ENCODE measurements at places on chromosomes 5 and 9.

DNA sequence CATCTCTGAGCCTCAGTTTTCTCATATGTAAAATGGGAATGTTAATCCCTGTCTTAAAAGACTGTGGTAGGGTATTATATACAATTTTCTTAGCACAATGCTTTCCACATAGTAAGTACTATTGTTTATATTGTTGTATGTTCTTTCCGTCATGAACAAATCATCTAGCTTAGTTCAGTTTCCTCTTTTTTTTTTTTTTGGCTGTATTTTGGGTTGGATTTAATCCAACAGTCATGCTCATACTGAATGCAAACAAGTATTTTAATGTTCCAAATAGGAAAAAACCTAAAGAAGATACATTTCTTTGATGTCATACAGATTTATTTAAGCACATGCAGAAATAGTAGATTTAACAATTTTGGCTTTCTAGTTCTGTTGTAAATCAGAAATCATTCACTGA lies 95.1 kb downstream of the RNF180 start:
- no peaks in the 10 kb centered on the region for H3K27me3 ChIP-seq
- no peaks in the 10 kb centered on the region for H3K36me3 ChIP-seq
- no peak for DNase-seq
- H3K4me1 ChIP-seq, result no peaks in the 10 kb centered on the region

DNA sequence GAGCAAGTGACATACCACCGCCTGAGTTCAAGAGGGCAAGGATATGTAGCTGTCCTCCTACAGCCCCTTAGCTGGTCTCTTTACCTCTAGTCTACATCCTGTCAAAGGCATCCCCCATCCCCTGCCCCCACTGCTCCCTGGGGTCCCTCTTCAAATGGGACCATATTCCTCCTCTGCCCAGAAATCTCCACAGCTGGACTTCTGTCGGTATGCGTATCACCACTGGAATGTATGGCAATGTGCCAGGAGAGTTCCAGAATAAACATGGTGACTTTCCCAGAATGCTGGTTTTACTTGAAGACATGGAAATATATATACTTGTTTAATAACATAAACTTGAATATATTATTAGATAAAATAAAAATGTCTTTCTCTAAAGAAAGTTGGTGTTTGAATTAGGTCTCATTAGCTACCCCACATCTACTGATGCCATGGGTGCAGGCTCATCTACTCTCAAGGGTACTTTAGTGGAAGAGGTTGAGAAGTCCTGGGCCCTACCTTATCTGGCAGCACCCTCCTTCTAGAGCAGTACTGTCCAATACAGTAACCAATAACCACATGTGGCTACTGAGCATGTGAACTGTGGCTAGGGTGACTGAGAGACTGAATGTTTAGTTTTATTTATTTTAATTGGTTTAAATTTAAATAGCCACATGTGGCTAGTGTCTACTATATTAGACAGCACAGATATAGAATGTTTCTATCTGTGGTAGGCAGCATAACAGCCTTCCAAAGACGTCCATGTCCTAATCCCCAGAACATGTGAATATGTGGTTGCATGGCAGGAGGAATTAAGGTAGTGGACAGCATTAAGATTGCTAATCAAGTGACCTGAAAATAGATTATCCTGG lies 181.7 kb upstream of the SLC30A5 start:
- DNase-seq, result peak; percentile 61
- H3K27ac ChIP-seq, result no peak overlapping the region
- no peak overlapping the region for H3K4me3 ChIP-seq
- no peaks in the 10 kb centered on the region for H3K36me3 ChIP-seq
- no peaks in the 10 kb centered on the region for H3K4me1 ChIP-seq

DNA sequence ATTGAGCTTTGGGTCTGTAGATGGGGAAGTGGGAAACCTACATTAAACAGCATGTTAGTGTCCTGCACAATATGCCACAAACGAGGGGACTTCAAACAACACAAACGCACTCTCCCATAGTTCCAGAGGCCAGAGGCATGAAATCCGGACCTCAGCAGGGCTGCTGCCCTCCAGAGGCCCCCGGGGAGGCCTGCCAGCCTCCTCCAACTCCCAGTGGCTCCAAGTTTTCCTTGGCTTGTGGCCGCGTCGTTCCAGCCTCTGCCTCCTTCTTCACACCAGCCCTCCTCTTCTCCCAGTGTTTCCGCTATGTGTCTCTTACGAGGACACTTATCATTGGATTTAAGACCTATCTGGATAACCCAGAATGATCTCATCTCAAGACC lies 13.3 kb upstream of the COL5A1 start:
- no peak overlapping the region for H3K27ac ChIP-seq
- H3K36me3 ChIP-seq, result no peaks in the 10 kb centered on the region
- DNase-seq, result no peak
- no peak overlapping the region for H3K4me3 ChIP-seq

DNA sequence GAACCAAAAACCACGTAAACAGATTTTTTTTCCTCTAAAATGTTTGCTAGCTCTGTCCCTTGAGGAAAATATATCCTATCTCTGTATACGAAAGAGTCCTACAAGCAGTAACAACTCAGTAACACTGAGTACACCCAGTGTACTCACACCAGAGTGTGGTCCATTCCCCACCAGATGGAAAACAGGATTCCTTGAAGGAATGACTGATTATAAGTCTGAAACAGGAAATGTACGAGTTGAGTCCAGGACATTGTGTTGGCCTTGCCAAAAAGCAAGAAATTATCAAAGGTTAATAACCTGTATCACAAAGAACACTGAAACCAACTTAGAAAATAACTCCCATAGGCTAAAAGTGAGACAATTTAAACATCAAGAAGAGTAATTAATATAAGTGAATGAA lies 20.4 kb downstream of the GOLPH3 start:
- DNase-seq, result no peak
- no peak overlapping the region for H3K4me3 ChIP-seq
- peaks cover 6% of the 10 kb centered on the region for H3K36me3 ChIP-seq
- no peak overlapping the region for H3K27ac ChIP-seq
- H3K4me1 ChIP-seq, result peaks cover 23% of the 10 kb centered on the region
- no peaks in the 10 kb centered on the region for H3K27me3 ChIP-seq

DNA sequence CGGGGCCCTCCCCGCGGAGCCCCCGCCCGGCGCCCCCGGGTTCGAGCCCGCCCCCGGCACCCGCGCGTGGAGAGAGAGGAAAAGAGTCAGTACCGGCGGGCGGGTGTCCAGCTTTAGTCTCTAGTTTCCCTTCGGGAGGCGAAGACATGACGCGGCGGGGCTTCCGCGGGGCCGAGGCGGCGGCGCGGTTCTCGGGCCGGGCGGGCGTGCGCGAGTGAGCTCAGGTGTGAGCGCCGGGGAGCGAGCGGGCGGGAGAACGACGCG lies 181 bp downstream of the DAP start:
- H3K36me3 ChIP-seq, result peaks cover 18% of the 10 kb centered on the region
- H3K4me3 ChIP-seq, result peak overlapping the region; percentile 81
- DNase-seq, result no peak
- peaks cover 5% of the 10 kb centered on the region for H3K4me1 ChIP-seq
- no peaks in the 10 kb centered on the region for H3K27me3 ChIP-seq

- no peaks in the 10 kb centered on the region for H3K36me3 ChIP-seq
- H3K4me3 ChIP-seq, result no peak overlapping the region
- DNase-seq, result no peak
- H3K27ac ChIP-seq, result no peak overlapping the region
These were observed 7.4 kb upstream of the IFNA1 start for GRCh38 chr9:21432672-21433425.

Data from MCF 10A (cell line).